ENCODE measurements at places on chromosomes 7 and 10.

DNA sequence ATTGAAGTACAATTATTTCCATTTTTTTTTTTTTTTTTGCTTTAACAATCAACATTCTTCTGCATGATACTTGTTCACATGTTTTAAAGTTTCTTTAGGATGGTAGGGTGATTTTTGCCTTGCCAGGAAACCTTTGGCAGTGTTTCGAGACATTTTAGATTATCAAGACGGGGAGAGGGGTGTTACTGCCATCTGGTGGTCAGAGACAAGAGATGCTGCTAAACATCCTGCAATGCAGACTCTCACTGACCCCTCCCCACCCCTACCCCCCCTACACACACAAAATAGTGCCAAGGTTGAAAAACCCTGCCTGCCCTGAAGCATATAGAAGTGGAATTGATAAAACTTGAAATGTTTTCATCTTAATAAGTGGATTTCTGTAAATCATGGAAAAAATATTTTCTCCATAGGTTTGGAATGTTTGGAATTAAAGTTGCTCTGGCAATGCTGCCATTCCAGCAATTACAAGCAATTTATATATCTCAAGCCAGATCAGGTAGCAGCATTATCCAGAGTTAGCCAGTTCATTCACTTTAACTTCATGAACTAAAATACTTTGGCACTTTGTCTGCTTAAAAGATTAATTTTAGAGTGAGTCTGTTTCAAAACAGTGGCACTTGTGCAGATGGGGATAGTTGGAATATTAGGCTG is 62.1 kb downstream of the SDHAF3 start:
- peak; percentile 38 for DNase-seq

DNA sequence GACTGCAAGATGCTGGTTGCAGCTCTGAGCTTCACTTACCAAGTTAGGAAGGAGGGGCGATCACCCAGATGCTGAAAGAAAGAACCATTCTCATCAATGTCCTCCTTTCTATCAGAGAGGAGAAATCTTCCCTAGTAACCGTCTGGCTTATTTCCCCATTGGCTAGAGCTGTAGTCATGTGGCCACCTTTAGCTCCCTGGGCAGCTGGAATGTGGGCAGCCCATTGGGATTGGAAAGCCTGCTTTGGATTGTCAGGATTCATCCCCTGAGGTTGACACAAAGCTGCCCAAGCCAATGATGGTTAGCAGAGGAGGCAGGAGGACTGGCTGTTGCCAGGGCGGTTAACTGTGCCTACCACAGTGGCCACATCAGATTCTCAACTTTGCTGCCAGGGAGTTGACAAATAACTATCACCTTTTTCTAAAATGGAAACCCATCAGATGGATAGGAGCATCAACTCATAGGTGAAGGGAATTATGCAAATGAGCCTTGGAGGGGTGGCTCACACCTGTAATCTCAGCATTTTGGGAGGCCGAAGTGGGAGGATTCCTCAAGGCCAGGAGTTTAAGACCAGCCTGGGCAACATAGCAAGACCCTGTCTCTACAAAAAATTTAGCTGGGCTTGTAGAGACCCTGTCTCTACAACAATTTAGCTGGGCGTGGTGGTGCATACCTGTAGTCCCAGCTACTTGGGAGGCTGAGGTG is 206.4 kb upstream of the GALNT17 start:
- DNase-seq: no peak

- DNase-seq: no peak
These were observed 9.5 kb downstream of the RAB18 start for GRCh38 chr10:27513451-27514191.

DNA sequence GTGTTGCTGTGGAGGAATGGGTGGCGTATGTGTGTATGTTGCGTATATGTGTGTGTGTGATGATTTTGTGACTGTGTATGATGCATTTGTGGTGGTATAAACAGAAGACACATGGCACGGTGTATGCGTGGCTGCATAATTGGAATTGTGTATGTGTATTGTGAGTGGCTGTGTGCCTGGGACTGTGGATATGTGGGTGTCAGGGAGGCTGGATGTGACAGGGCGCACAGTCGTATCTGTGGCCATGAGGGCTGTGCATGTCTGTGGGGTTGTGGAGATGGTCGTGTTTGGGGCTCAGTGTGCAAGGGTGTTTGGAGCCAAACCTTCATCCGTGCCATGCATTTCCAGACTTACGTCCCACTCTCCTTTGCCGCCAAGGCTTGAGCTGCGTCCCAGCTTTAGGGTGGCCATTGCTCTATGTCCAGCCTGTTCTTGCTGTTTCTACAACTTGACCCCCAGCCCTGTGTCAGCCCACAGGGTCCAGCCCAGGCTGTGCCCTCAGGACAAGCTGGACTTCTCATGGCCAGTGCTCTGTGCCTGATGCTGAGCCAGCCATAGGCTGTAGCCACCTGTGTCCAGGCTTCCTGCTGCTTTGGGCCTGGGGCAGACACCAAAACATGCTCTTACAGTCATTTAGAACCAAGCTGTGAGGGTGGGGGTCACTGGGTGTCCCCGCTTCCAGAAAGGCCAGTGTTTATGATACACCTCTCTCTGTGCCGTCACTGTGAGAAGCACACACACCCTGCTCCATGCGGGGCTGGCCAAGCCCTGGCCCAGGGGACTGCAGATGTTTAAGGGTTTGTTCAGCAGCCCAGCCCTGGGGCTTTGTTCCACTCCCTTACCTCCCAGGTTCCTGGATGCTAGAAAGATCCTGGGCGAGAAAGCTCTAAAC is 127.6 kb downstream of the NEURL1 start:
- no peak for DNase-seq

GRCh38 chr7:120833546-120833945 is 24.4 kb downstream of the TSPAN12 start:
- DNase-seq: no peak

- no peak for DNase-seq
These were observed 134.9 kb downstream of the ZNF22 start for GRCh38 chr10:45135443-45136198.

GRCh38 chr10:102341038-102341688 is 54.3 kb upstream of the NFKB2 start:
- no peak for DNase-seq

- DNase-seq: no peak
These were observed 39.7 kb downstream of the HIPK2 start for GRCh38 chr7:139738101-139738489.

DNA sequence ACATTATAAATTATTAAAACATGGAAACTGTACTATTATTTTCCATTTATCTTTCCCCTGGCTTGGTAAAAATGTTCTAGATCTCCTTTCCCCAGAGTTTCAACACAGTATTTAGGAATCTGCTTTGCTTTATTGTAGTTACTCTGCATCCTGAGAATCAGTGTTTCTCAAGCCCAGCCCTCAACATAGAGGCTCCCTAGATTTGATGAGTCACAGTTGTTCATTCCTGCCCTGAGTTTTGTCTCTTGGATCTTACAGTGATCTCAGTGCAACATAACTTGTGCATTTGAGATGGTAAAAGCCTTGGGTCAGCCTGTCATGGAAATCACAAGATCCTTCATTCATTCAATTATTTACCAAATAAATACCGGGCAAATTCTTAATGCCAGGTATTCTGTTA is 63.0 kb downstream of the VAX1 start:
- DNase-seq: no peak

DNA sequence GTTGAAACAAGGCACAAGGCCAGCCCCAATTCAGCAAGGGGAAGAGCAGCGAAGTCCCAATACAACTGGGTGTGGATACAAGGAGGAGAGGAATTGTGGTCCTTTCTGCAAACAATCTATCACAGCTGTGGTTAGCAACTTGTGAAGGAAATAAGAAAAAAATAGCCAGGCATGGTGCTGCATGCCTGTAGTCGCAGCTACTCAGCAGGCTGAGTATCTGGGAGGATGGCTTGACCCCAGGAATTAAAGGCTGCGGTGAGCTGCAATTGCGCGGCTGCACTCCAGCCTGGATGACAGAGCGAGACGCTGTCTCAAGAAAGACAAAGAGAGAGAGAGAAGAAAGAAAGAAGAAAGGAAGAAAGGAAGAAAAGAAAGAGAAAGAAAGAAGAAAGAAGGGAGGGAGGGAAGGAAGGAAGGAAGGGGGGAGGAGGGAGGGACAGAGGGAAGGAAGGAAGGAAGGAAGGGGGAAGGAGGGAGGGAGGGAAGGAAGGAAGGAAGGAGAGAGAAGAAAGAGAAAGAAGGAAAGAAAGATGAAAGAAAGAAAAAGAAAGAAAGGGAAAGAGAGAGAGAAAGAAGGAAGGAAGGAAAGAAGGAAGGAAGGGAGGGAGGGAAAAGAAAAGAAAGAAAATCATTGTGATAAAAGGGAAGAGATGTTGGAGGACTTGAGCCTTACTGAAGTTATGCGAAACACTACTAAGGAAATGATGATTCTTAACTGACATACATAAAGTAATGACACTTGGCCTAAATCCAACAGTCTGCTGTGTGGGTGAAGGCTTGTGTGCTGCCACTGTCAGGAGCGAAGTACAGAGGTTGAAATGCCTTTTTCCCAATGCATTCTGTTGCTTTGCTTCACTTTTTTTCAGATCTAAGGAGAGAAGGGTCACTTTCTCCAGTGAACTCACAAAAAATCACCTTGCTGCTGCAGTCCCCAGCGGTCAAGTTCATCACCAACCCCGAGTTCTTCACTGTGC is 117.0 kb upstream of the STK17A start:
- DNase-seq: no peak

GRCh38 chr7:167090-167855 is 25.1 kb upstream of the FAM20C start:
- no peak for DNase-seq

GRCh38 chr7:50664461-50664922 is 99.3 kb upstream of the DDC start:
- DNase-seq: no peak

All from effector memory CD8-positive, alpha-beta T cell (primary cell).